ENCODE measurements at places on chromosomes 1 and 21.

DNA sequence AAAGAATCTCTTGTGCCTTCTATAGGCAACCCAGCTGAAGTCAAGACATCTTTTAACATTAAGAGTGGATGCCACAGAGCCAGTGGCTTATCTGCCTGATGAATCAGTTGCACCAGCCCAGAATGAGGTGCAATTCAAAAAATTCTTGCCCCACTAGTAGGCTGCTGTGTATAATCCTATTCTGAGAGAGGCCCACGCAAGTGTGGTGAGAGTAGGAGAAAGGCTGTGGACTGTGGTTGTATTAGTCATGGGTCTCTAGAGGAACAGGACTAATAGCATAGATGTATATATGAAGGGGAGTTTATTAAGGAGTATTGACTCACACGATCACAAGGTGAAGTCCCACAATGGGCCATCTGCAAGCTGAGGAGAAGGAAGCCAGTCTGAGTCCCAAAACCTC is 216.4 kb downstream of the LTN1 start:
- DNase-seq, result no peak

DNA sequence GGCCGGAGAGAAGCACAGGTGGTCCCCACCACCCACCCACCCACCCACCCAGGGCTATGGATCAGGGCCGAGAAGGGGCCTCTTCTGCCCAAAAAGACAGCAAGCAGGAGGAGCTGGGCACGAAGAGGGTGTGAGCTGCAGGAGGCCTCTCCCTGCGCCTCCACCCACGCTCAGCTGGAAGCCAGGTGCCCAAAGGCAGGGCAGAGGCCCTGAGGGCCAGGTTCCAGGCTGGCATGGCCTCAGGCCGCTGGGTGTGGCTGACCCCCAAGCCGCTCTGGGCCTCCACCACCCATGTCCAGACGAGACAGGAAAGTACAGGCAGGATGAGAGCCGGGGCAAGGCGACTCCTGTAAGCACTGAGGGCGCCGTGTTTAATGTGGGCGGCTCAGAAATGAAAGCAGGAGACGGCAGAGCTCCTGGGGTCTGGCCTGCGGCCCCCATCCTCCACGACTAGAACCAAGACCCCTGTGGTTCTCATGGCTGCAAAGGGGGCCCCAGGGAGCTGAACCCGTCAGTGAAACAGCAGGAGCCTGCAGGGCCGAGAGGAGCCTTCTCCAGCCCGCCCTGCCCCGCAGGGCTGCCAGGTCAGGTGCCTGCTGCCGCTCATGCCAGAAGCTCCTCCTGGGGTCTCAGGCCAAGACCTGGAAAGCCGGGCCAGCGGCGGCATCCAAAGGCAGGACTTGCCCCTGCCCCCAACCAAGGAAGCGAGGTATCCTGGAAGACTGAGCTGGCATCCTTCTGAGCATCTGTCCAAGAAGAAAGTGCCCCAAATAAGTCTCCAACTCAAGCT is 56.0 kb downstream of the MEGF6 start:
- DNase-seq, result no peak

DNA sequence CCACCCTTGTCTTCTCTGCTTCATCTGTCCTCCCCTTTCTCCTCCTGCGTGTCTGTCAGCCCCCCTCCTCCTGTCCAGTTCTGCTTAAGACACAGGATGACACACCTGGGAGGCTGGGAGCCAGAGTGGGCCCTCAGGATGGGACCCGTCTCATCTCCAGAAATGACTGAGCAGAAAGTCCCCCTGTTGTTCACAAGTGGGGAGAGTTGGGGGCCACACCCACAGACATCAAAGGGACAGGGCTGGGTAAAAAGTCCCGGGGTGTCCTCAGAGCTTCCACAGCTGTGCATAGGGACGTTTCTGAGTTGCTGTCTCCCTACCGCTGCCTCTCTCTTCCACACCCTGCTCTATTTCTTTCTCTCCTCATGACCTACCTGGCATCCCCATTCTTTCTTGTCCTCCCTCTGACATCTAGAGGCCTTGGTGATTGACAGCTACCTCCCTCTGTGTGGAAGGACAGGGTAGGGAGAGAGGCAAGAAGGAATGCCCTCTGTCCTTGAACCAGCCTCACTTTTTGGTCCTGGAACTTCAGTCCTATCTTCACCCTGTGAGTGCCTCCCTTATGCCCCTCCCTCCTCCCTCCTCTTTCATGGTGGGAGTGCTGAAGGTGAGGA is 19.5 kb upstream of the SH2D2A start:
- DNase-seq, result no peak

DNA sequence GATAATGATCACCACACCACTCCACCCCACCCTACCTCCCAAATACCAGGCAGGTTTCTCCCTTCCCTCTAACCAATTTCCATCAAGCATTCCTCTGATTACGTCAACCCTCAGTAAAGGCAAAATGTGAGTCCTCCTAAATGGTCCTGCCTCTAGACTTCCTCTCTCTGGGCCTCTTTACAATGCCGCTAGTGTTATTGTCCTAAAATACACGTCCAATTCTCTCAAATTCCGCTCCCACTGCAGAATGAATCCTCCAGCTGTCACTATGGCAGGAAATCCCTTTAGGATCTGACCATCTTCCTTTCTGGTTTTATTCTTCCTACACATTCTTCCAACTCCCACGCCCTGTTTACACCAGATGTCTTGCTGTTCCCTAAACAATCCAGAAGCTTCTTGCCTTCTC is 68.7 kb downstream of the DEGS1 start:
- DNase-seq, result no peak
